ENCODE measurements at places on chromosomes 13 and 19.

- no peak for DNase-seq
Measured at GRCh38 chr19:11330127-11330526, 9.3 kb downstream of the RAB3D start.

DNA sequence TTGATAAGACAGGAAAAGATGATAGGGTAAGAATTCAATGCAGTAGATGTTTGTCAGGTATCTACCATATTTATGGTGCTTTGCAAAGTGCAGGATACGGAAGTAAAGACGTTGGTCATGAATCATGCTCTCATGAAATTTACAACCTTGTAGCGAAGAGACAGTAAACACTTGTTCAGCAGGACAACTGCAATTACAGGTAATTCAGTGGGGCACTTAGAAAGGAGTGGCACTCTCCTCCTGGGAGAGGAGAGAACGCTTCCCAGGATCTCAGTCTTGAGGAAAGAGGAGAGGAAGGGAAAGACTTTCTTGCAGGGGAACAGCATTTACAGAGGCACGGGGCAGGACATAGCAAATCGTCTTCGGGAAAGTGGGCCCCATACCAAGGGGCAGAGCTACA is 46.4 kb downstream of the SOX1 start:
- no peak for DNase-seq

- DNase-seq, result no peak
Measured at GRCh38 chr13:102323012-102323411, 78.8 kb downstream of the FGF14 start.

GRCh38 chr13:103976371-103976770 is 910.2 kb upstream of the SLC10A2 start:
- no peak for DNase-seq

DNA sequence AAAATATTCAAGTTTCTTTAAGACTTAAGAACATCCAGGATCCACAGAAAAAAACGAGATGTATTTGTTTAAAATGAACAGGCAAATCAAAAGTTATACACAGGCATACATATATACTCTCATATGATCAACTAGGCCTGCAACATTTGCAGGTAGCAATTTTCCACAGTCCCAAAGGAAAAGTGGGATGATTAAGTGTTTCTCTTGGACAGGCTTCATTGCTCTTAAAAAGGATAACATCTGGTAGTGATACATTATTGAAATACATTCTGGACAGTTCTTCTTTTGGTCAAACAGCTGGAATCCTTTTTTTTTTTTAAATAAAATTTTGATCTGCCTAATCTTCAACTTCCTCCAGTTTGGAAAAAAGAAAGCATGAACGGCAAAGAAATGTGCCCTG is 114.8 kb upstream of the TDRD3 start:
- DNase-seq, result no peak
